Fibroblast of skin of right biceps (primary cell): ENCODE measurements at places on chromosomes 2 and 18.

GRCh38 chr2:126902152-126902835 is 3.6 kb downstream of the TEX51 start:
- no peak for DNase-seq

DNA sequence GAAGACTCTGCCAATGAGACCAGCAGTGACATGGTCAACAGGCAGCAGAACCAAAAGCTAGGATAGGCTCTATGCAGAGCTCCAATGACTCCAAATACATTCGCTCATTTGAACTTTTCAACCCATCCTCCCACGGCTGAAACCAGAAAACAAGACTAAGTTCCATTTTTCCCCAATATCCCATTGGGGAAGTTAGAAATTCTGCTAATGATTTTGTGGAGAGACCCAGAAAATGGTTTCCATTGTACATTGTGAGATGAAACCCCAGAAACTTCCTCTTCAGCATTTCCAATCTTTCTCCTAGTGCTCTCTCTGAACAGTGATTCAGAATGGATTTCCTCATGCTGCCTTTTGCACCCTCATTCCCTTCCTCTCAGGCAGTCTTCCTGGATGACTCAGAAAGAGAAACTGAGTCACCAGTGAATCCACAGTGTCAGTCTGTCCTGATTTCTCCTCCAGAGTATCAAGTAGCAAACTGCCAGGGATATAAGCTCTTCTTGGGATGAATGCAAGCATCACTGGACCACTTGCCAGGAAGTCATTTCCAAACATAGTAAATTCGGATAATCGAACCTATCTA is 467.7 kb upstream of the ID2 start:
- peak; percentile 27 for DNase-seq

GRCh38 chr18:62279561-62279960 is 45.5 kb upstream of the TNFRSF11A start:
- DNase-seq = no peak

GRCh38 chr2:172273910-172274571 is 153.3 kb upstream of the ITGA6 start:
- DNase-seq = no peak

DNA sequence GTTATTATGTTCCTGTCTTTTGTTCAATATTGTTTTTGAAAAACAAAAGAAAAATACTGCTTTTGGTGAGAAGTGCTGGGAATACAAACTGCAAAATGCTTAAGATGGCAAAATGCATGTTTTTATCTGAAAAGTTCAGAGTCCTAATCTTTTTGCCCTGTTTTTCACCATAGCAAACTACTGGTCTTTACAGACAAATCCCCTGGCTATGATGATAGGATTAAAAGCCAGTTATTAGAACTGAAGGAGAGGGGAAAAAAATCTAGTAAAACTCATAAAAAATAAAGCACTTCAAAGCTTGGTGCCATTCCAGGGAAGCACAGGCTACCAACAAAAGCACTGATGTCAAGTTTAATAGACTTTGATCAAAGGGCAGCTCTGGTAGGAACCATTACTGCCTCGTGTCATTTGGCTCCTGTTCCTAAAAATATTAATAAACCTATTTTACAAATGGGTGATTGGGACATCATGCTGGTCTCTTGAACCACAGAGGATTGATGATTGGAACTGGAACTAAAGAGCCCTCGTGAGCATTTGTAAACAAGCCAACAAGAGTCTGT is 194.7 kb downstream of the RAB3GAP1 start:
- no peak for DNase-seq

DNA sequence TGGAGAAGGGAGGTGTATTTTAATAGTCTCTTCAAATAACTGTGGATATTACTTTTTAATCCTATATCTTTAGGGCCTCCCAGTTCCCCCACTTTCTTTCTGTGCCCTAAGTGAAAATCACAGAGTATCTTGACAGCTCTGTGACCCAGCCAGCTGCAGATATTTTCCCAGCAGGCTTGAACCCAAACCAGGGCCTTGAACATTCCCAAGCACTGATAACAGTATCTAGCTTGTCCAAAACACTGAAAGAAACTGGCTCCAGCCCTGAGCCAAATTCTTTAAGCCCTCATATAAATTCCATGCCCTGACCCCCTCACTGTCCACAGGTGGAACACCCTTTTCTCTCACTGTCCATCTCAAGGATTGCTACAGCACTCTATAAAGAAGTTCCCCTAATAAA is 388.1 kb upstream of the CHAC2 start:
- DNase-seq = no peak

GRCh38 chr2:11275910-11276309 is 68.5 kb downstream of the ROCK2 start:
- no peak for DNase-seq

GRCh38 chr18:46715062-46715461 is 41.8 kb downstream of the ST8SIA5 start:
- no peak for DNase-seq

- no peak for DNase-seq
These were observed 3.0 kb downstream of the SF3B1 start for GRCh38 chr2:197431858-197432257.

- peak; percentile 26 for DNase-seq
These were observed 32.1 kb upstream of the ZNF638 start for GRCh38 chr2:71299507-71299906.

GRCh38 chr2:9753665-9754531 is 89.4 kb upstream of the TAF1B start:
- DNase-seq = no peak

- DNase-seq = no peak
These were observed 254.3 kb downstream of the METTL4 start for GRCh38 chr18:2316751-2317696.

DNA sequence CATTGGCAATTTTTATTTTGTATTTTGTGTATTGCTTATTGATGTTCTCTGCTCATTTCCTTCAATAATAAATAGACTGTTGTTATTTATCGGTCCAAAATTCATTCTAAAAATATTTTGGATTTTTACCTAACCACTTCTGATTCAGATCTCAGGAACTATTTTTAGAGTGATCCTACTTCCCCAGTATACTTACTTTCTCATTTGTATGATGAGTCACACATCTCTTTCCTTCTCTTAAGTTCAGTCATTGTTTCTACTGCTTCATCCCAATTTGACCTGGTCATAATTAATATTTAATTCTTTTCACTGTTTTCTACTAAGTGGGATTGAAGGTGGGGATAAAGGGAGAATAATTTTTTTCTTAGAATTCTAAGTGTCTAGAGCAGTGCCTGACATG is 75.1 kb downstream of the AGPS start:
- peak; percentile 56 for DNase-seq

DNA sequence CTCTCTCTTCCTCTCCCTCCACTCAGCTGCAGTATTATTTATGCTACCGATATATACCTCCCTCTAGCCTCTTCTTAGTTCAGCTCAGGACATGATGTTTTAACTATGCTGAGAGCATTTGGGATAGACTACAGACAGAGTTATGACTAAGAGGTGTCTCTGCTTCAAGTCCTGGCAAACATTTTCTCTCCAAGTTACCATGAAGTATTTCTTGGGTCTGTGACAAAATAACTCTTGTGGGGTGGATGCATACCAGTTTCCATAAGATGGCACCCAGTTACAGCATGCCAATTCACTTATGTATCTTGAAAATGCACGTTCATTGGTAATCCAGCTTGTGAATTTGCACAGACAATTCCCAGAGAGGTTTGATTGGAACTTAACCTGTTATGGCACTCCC is 737.6 kb downstream of the SLC4A3 start:
- DNase-seq = peak; percentile 52

GRCh38 chr2:46964835-46965560 is 49.4 kb upstream of the MCFD2 start:
- peak; percentile 77 for DNase-seq

- DNase-seq = peak; percentile 71
These were observed 78.5 kb downstream of the ACSL3 start for GRCh38 chr2:222939208-222939856.
